NCI-H774 (cell line): ENCODE measurements at places on chromosomes 12 and 14.

GRCh38 chr14:89402363-89402762 lies 14.7 kb downstream of the FOXN3 start:
- DNase-seq, result no peak

- DNase-seq, result no peak
Observed at GRCh38 chr12:62649412-62650138, 182.9 kb downstream of the MON2 start.

- DNase-seq, result peak; percentile 48
Observed at GRCh38 chr12:54294152-54294952, 6.5 kb downstream of the NFE2 start.

GRCh38 chr12:59040656-59041055 lies 120.4 kb upstream of the LRIG3 start:
- DNase-seq, result no peak

- no peak for DNase-seq
Observed at GRCh38 chr12:27578689-27579372, 54.8 kb downstream of the PPFIBP1 start.

- no peak for DNase-seq
Observed at GRCh38 chr12:81530352-81530751, 228.8 kb downstream of the PPFIA2 start.

DNA sequence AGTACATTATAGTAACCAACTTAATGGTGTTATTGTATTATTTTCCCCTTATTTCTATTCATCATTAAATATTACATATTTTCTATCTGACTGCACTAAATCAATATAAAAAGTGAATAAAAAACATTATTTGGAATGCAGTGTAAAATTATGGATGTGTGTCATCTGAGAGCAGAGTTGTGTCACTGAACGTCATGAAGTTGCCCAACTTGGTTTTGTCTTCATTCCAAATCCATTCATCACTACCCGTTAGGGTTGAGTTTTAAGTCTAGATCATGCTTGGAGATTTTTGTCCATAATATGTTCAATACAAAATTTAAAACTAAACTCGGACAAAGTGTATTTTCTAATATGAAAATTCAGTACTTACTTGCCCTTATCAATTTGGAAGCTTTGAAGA lies 16.1 kb downstream of the KLRF1 start:
- no peak for DNase-seq

DNA sequence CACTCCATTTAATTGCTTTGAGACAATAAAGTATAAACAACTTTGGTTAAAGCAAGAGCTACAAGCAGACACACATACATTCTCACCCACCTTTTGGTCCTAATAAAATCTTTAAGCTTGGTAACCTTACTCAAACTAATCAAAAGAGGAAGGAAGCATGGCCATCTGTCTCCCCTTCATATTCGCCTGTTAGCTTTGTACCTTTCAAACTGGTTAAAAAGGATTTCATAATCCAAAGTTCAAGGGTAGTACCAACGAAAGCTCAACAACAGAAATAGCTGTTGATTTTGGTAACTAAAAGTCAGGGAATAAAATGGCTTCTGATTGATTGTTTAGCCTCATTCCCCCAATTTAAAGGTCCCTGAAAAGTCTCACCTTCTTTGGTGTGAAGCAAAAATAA lies 456.9 kb downstream of the BCAT1 start:
- no peak for DNase-seq

- no peak for DNase-seq
Observed at GRCh38 chr12:666766-667308, 3.6 kb upstream of the NINJ2 start.

GRCh38 chr12:54272214-54272613 lies 7.7 kb downstream of the CBX5 start:
- no peak for DNase-seq

DNA sequence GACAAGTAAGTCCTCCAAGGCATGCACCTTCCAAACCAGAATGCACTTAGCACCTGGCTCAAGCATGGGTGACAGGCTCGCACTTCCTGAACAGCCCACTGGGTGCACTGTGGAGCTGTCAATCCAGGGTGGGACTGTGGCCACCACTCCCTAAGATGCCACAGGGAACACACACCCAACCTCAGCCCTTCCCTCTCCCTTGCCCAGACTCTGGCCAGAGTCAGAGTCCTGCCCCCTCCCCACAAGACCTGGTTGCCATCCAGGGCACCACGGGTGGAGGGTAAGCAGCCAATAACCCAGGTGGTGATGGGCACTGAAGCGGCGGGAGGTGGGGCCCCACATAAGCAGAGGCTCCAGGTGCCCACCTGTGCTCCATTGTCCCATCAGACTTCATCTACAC lies 160.6 kb downstream of the MYRFL start:
- DNase-seq, result no peak

DNA sequence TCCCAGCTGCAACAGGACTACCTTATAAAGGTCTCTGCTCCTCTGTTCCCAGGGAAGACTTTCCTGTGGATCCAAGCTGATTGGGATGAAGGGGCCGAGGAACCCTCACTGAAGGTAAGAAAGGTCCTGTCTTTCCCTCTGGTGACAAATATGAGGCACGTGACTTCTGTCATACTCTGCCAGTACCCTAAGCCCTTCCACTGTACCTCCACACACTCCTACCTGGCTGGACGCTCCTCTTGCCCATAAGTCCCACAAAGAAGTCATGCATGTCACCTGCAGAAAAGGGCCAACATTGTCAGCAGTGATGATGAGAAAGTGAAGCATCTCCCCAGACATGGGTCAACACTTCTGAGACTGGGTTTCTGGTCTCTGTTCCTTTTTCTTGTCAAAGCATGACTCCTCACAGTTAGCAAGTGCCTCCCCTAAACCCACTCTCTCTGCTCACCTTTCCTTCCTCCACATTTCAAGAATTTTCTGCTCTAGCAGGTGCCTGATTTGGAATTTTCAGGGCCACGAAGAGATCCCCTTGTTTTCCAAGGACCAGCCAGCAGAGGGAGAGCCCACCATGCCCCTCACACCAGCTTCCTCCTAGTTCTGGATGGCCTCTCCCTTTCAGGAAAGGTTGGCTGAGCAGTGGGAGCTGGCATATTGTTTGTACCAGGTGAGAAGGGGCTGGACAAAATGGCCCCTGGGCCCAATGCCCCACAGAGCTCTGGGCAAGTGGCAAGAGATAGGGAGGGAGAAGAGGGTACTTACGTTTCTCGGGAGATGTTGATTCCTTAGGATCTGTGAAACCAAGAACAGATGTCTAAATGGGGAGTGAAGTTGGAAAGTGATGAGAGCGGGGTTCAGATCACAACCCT lies 3.5 kb downstream of the TAC3 start:
- DNase-seq, result no peak

GRCh38 chr14:30427846-30428245 lies 131.1 kb upstream of the G2E3 start:
- no peak for DNase-seq
